ENCODE measurements at places on chromosomes 5 and 9.
A peak's percentile ranks its signal among the peaks of the same experiment; 100 is the strongest.

DNA sequence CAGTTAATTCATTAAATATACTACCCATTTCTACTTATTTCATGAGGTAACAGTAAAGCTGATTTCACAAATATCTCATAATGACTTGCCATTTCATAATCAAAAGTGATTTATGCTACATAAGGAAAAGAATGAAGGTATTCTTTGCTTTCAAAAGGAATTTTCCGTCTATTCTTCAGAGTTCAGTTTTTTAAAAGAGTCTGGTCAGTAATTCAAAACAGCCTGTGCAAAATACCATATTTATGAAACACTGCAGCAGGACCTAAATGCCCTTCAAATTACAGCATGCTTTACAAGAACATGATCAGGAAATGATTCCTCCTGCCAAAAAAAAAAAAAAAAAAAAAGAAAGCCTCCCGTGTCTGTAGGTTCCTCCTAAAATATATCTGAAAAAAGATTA is 154.7 kb downstream of the KIAA0825 start:
- DNase-seq, result no peak

GRCh38 chr9:137392232-137393007 is 30.5 kb downstream of the EXD3 start:
- DNase-seq, result no peak

GRCh38 chr5:90438100-90438499 is 28.5 kb upstream of the CETN3 start:
- no peak for DNase-seq

GRCh38 chr5:151093476-151093889 is 12.6 kb upstream of the TNIP1 start:
- DNase-seq, result peak; percentile 98

DNA sequence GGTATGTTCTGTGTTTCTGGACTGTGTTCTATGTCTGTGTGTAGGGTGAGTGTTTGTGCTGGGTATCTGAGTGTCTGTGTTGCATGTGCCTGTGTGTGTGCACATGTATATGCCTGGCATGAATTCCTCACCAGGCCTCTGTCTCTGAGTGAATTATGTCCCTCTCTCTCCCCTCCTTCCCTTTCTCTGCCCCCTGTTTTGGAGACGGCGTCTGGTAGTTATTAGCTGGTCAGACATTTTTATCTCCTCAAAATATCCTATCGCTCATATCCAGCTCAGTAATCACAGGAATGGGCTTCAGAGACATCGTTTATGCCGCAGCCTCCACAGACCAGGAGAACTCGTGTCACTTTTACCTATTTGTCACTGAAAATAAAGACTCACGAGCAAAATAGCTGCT is 483.2 kb upstream of the BRINP1 start:
- no peak for DNase-seq

DNA sequence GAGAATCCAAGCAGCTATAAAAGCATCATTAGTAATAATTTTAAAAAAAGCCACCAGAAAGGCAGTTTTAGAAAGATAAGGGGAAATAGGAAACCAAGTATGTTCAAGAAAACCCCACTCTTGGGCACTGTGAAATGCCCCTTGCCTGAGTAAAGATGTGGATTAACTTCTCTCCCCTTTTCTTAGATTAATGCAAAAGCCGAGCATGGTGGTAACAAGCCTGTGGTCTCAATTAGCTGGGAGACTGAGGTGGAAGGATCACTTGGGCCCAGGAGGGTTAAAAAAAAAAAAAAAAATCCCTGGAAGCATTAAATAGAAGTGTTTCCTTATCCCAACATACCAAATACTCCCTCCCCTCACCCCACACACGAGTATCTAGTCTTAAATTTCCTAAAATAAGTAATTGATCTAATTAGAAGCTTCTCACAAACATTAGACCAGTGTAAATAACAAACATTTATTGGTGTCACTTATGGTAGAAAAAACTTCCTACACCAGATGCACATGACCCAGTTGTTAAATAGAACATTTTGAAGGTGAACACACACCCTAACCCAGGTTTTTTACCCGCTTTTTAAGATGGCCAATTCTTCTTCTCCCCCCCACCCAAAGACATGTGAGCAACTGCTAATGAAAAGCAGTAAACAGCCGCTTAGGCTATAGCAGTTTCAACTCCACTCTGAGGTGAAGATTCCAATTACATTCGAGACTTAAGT is 5.2 kb downstream of the HSPA5 start:
- DNase-seq, result no peak

- DNase-seq, result no peak
Measured at GRCh38 chr9:37976714-37977477, 73.0 kb upstream of the SLC25A51 start.

GRCh38 chr5:123223921-123224320 is 134.9 kb downstream of the PRDM6 start:
- DNase-seq, result no peak

- no peak for DNase-seq
Measured at GRCh38 chr5:69305512-69305911, 27.1 kb downstream of the CCDC125 start.

DNA sequence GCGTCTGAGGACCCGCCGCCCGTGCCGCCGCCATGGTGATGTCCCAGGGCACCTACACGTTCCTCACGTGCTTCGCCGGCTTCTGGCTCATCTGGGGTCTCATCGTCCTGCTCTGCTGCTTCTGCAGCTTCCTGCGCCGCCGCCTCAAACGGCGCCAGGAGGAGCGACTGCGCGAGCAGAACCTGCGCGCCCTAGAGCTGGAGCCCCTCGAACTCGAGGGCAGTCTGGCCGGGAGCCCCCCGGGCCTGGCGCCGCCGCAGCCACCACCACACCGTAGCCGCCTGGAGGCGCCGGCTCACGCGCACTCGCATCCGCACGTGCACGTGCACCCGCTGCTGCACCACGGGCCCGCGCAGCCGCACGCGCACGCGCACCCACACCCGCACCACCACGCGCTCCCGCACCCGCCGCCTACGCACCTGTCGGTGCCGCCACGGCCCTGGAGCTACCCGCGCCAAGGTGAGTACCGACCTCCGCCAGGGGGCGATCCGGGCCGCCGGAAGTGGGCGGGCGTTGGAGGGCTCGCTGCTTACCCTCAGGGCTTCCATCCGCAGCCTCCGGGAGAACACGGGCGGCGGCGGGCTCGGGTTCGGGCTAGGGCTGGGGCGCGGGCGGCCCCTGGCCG is 8.5 kb downstream of the PRR7 start:
- DNase-seq, result peak; percentile 32

DNA sequence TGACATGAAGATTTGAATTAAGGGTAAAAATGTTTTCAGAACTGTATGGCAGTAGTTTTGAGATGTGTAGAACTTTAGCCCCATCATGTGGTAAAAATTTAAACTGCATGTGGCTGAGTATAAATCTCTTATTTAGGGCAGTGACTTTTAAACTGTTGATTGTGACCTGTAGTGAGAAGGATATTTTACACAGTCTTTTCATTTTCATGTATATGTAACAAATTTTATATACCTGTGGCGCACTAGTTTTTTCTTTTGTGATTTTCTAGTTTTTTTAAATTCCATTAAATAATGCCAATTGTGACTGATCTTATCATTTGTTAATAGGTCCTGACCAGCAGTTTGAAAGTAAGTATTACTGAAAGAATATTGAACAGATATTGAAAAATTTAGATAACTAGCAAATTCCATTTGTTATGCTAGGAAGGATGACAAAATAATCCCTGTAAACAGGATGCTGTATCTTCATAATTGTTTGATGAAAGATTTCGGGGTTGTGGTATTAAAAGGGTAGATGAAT is 47.2 kb downstream of the GPBP1 start:
- peak; percentile 58 for DNase-seq

Measured in inflammatory macrophage treated with lipopolysaccharide for 4 hours (primary cell).